Aorta (tissue), 5 donors: ENCODE measurements at places on chromosomes 7 and 10.

DNA sequence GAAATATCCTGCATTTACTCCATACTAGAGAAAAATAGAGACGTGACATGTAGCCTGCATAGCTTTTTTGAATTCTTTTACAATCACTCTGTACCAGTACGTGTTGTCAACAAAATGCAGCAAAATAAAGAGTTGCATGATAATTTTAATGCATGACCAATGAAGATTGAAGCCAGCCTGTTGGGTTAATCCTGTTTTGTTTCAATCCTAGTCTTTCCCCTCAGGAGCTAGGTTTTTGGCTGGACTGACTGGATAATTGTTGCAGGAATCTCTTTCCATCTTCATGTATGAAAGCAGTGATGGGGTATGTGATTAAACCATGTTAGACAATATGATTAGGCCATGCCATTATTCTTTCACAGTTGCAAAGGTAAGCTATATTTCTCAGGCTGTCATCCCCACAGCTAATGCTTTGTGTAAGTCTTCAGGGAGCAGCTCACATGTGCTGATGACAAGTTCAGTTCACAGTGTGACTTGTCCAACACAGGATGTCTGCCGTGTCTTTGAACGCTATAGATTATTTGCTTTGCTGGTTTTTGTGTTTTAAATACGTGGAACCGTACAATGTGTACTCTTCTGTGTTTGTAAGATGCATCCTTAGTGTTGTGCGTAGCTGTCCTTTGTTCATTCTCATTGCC is 24.4 kb downstream of the PAPSS2 start:
- no peaks in the 10 kb centered on the region for H3K27me3 ChIP-seq
- no peak for DNase-seq
- H3K4me3 ChIP-seq: no peak overlapping the region
- no peak overlapping the region for H3K27ac ChIP-seq

- no peaks in the 10 kb centered on the region for H3K27me3 ChIP-seq
- no peak overlapping the region for H3K27ac ChIP-seq
- DNase-seq: no peak
- no peak overlapping the region for H3K4me3 ChIP-seq
These were observed 327.4 kb downstream of the CDK14 start for GRCh38 chr7:90923541-90923997.

DNA sequence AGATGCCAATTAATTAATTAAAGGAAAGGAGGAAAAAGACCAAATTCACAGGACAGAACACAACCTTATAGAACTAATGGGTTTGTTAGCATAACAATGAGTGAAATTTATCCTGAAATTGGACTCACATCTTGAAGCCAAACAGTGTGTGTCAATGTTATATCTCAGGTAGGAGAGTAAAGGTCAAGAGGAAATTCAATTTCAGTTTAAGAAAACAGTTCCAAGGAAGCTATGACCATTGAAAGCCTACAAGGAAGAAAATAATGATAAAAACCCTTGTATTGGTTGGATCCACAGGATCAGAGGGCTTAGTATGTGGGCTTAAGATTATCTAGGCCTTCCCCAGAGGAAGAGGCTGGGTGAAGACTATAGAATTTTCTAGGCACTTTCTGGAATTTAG is 198.9 kb upstream of the AOAH start:
- H3K27ac ChIP-seq: no peak overlapping the region
- no peak for DNase-seq
- H3K27me3 ChIP-seq: no peaks in the 10 kb centered on the region
- no peaks in the 10 kb centered on the region for H3K4me1 ChIP-seq
- H3K36me3 ChIP-seq: no peaks in the 10 kb centered on the region
- H3K4me3 ChIP-seq: no peak overlapping the region

GRCh38 chr10:117503244-117504205 is 39.0 kb upstream of the EMX2 start:
- no peak overlapping the region for H3K27ac ChIP-seq
- H3K4me1 ChIP-seq: no peaks in the 10 kb centered on the region
- no peak for DNase-seq
- no peak overlapping the region for H3K4me3 ChIP-seq
- H3K27me3 ChIP-seq: no peaks in the 10 kb centered on the region
- no peaks in the 10 kb centered on the region for H3K36me3 ChIP-seq

DNA sequence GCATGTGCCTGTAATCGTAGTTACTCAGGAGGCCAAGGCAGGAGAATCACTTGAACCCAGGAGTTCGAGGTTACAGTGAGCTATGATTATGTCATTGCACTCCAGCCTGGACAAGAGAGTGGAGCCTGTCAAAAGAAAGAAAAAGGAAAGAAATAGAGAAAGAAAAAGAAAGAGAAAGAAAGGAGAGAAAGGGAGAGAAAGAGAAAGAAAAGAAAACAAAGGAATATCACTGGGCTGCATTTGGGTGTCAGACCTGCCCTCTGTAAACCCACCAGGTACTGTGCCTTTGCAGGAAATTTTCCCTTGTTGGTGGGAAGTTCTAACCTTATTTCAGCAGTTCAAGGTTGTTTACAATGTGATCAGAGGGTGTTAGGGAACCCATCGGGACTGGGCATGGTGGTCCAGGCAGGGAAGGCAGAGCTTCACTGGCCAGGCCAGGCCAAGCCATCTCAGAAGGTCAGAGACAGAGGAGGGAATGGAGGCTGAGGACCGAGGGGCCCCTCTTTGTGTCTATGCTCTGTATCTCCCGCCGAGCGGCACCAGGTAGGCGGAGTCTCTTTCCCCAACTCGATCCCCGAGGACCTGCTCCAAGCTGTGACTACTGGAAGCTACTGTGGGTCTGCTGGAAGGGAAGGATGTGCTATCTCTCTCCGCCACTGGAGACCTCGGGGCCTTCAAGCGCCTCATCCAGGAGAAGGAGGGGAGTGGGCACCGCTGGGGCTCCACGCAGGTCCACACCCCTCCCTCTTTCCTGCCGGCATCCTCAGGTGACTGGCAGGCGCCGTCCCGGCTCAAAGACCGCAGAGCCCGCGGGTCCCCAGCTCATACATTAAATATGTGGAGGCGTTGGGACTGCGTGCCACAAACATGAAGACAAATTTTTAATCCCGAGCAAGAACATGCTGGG is 15.2 kb upstream of the KAZALD1 start:
- no peaks in the 10 kb centered on the region for H3K27me3 ChIP-seq
- no peaks in the 10 kb centered on the region for H3K36me3 ChIP-seq
- H3K27ac ChIP-seq: no peak overlapping the region
- no peak overlapping the region for H3K4me3 ChIP-seq
- no peak for DNase-seq

- DNase-seq: peak; percentile 39
- H3K4me1 ChIP-seq: no peaks in the 10 kb centered on the region
- no peaks in the 10 kb centered on the region for H3K27me3 ChIP-seq
- no peak overlapping the region for H3K27ac ChIP-seq
- no peak overlapping the region for H3K4me3 ChIP-seq
These were observed 99.4 kb downstream of the EBF3 start for GRCh38 chr10:129864601-129865126.

- H3K27ac ChIP-seq: no peak overlapping the region
- no peak overlapping the region for H3K4me3 ChIP-seq
- H3K4me1 ChIP-seq: no peaks in the 10 kb centered on the region
- H3K27me3 ChIP-seq: no peaks in the 10 kb centered on the region
These were observed 67.7 kb downstream of the GPAM start for GRCh38 chr10:112115781-112116385.

- H3K27me3 ChIP-seq: no peaks in the 10 kb centered on the region
- no peaks in the 10 kb centered on the region for H3K4me1 ChIP-seq
- no peak overlapping the region for H3K27ac ChIP-seq
- peak; percentile 94 for DNase-seq
- H3K4me3 ChIP-seq: no peak overlapping the region
- H3K36me3 ChIP-seq: no peaks in the 10 kb centered on the region
These were observed 14.4 kb downstream of the DENND2A start for GRCh38 chr7:140625908-140626868.

DNA sequence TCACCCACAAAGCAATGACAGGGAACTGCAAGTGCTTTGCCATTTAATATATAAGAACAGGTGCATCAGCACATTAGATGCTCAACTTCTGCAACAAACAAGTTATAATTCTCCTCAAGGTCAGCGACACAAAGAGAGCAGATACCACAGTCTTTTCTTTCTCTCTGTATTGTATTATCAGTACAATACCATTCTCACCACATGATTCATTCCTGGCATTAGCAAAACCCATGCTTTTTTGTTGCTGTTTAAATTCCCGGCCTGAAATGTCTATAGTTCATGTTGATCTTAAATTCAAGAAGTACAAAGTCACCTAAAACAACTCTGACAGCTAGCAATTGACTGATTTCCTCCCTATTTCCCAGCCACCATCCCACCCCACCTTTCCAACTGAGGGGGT is 111.8 kb upstream of the FEZF1 start:
- DNase-seq: no peak
- H3K4me1 ChIP-seq: no peaks in the 10 kb centered on the region
- no peaks in the 10 kb centered on the region for H3K36me3 ChIP-seq
- no peak overlapping the region for H3K27ac ChIP-seq
- no peak overlapping the region for H3K4me3 ChIP-seq

GRCh38 chr10:31087851-31088250 is 56.2 kb upstream of the ZNF438 start:
- H3K4me1 ChIP-seq: no peaks in the 10 kb centered on the region
- no peak for DNase-seq
- no peaks in the 10 kb centered on the region for H3K27me3 ChIP-seq
- no peak overlapping the region for H3K27ac ChIP-seq
- H3K4me3 ChIP-seq: no peak overlapping the region
- H3K36me3 ChIP-seq: no peaks in the 10 kb centered on the region

DNA sequence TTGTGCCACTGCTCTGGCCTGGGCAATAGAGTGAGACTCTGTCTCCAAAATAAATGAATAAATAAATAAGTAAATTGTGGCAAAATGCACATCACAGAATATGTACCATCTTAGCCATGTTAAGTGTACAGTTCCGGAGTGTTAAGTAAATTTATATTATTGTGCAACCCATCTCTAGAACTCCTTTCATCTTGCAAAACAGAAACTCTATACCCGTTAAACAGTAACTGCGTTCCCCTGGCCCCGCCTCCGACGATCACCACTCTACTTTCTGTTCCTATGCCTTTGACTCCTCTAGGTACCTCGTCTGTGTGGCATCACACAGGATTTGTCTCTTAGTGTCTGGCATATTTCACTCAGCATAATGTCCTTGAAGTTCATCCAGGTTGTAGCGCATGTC is 356.4 kb upstream of the FOXK1 start:
- no peak for DNase-seq
- H3K4me1 ChIP-seq: no peaks in the 10 kb centered on the region
- no peaks in the 10 kb centered on the region for H3K36me3 ChIP-seq
- H3K27me3 ChIP-seq: no peaks in the 10 kb centered on the region

- H3K36me3 ChIP-seq: no peaks in the 10 kb centered on the region
- no peaks in the 10 kb centered on the region for H3K27me3 ChIP-seq
- no peaks in the 10 kb centered on the region for H3K4me1 ChIP-seq
- H3K4me3 ChIP-seq: peak overlapping the region; percentile 58
These were observed 731 bp downstream of the CHCHD3 start for GRCh38 chr7:133081119-133081598.

DNA sequence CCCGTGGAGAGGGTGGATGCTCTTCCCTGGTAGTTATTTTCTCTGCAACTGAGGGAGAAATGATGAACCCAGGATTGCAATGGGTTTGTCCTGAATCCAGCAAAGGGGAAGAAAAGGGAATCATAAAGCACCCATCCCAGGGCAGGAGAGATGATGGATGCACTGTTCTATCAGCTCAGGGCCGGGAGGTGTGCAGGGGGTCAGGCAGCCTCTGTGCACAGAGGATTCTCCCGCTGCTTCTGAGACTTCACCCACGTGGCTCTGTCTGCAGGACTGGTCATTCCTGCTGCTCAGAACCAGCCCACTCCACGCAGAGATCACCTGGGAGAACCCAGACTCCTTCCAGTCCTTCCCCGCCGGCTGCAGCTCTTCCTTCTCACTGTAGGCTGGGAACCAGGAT is 70.7 kb downstream of the RBAK start:
- no peak overlapping the region for H3K27ac ChIP-seq
- H3K36me3 ChIP-seq: no peaks in the 10 kb centered on the region
- H3K27me3 ChIP-seq: no peaks in the 10 kb centered on the region
- H3K4me1 ChIP-seq: no peaks in the 10 kb centered on the region

- no peaks in the 10 kb centered on the region for H3K27me3 ChIP-seq
- peak; percentile 31 for DNase-seq
- no peak overlapping the region for H3K27ac ChIP-seq
These were observed 153.0 kb downstream of the DIP2C start for GRCh38 chr10:536371-536925.

DNA sequence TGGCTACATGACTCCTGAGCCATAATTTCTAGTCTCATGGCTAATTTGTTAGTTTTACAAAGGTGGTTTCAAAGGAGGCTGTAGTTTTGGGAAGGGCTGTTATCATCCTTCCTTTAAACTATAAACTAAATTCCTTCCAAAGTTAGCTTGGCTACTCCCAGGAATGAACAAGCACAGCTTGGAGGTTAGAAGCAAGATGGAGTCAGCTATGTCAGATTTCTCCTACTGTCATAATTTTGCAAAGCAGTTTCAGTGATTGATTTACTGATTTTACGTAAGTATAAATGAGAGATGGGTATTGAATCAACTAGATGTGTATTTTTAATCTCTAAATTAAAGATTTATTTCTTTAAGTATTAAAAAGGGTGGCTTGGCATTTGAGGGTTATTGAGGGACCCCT is 79.9 kb downstream of the PHTF2 start:
- H3K4me3 ChIP-seq: no peak overlapping the region
- DNase-seq: no peak
- no peaks in the 10 kb centered on the region for H3K4me1 ChIP-seq
- no peak overlapping the region for H3K27ac ChIP-seq

GRCh38 chr7:90167361-90167760 is 13.1 kb downstream of the STEAP1 start:
- no peaks in the 10 kb centered on the region for H3K36me3 ChIP-seq
- DNase-seq: no peak
- no peaks in the 10 kb centered on the region for H3K27me3 ChIP-seq
- H3K27ac ChIP-seq: no peak overlapping the region

DNA sequence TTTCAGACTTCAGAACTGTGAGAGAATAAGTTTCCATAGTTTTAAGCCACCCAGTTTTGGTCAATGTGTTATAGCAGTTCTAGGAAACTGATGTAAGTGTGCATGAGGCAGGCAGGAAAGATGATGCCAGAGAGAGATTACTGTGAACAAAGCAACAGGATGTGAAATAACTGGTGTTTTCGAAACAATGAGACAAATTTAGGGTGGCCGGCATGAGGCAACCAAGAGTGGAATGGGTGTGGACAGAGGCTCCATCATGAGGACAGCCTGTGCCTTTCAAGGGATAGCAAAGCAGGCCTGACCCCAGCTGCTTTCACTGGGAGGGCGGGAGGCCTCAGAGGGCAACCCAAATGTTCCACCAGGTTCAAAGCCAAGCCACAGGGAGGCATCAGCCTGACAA is 67.3 kb upstream of the UCN3 start:
- no peaks in the 10 kb centered on the region for H3K4me1 ChIP-seq
- no peak overlapping the region for H3K4me3 ChIP-seq
- H3K27me3 ChIP-seq: no peaks in the 10 kb centered on the region
- H3K36me3 ChIP-seq: no peaks in the 10 kb centered on the region
- DNase-seq: peak; percentile 53
- H3K27ac ChIP-seq: no peak overlapping the region

DNA sequence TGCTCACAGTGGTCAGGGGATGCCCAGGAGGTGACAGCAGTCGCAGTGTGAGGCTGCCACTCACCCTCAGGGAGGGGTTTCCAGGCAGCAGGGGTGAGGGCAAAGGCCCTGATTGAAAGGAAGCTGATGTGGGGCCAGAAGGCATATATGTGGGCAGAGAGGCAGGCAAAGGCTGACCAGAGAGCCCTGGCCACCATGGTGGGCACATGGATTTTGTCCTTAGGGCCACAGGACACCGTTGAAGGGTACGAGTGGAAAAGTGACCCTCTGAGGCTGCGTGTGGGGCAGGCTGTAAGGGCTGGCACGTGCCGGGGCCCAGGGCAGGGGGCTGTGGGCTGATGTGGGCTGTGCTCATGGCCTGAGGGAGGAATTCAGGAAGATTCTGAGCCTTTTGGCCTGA is 57.5 kb upstream of the ZNF32 start:
- no peaks in the 10 kb centered on the region for H3K4me1 ChIP-seq
- H3K27me3 ChIP-seq: no peaks in the 10 kb centered on the region
- H3K27ac ChIP-seq: no peak overlapping the region
- no peaks in the 10 kb centered on the region for H3K36me3 ChIP-seq
- H3K4me3 ChIP-seq: no peak overlapping the region
- DNase-seq: no peak
